ENCODE measurements at places on chromosomes 12 and 14. TPM values are rescaled to one million over a fixed set of nuclear protein-coding genes. Genes with fewer than 3 reads are reported as not detected.

Gene KRT3
- total RNA-seq: not detected

Gene ACOT4
- total RNA-seq: 4.5 TPM

Gene ARHGEF40
- 0.11 TPM for total RNA-seq

Gene PIWIL1
- not detected for total RNA-seq

Gene PTPN6
- total RNA-seq: 436 TPM

Gene ASB2
- total RNA-seq: 75.9 TPM

Gene IL23A
- 45.9 TPM for total RNA-seq

Gene SDR9C7
- not detected for total RNA-seq

Gene TMEM179
- not detected for total RNA-seq

Gene CLEC2D
- 271 TPM for total RNA-seq

Gene CMA1
- total RNA-seq: not detected

Gene ACACB
- total RNA-seq: 9.6 TPM

Gene TMEM253
- 0.13 TPM for total RNA-seq

Gene NELL2
- 50.0 TPM for total RNA-seq

Gene SLC6A12
- total RNA-seq: 0.44 TPM

Gene ERBB3
- total RNA-seq: 1.1 TPM

Gene C12orf50
- not detected for total RNA-seq

Gene ERP27
- total RNA-seq: 1.1 TPM

Gene TC2N
- total RNA-seq: 14.6 TPM

Gene CLEC1B
- total RNA-seq: not detected

Gene DHRS4L2
- total RNA-seq: 21.6 TPM

Gene EPYC
- not detected for total RNA-seq

Gene PLEK2
- total RNA-seq: 1.1 TPM

Gene TSPAN8
- not detected for total RNA-seq

Gene HOTAIR
- total RNA-seq: not detected

Gene CDKN1B
- 33.8 TPM for total RNA-seq

Gene TAS2R46
- total RNA-seq: 0.38 TPM

Gene FITM1
- total RNA-seq: 0.46 TPM

Gene FOXG1
- total RNA-seq: not detected

Gene DDN
- total RNA-seq: 1.2 TPM

Gene GARIN6
- total RNA-seq: not detected

Gene ZDHHC22
- total RNA-seq: not detected

Gene LIN7A
- total RNA-seq: not detected

Gene SDS
- not detected for total RNA-seq

Gene CCDC198
- total RNA-seq: not detected

Gene ZFHX2
- 0.97 TPM for total RNA-seq

Gene FERMT2
- total RNA-seq: 3.6 TPM

Gene JPH4
- 0.52 TPM for total RNA-seq

Gene RNASE3
- total RNA-seq: not detected

Gene CLEC14A
- not detected for total RNA-seq

Gene CAPZA3
- total RNA-seq: not detected

Gene RFX4
- not detected for total RNA-seq

Gene CIROP
- total RNA-seq: not detected

Gene PLEKHD1
- total RNA-seq: 0.04 TPM

Gene SELPLG
- 26.8 TPM for total RNA-seq

Gene COCH
- total RNA-seq: 3.1 TPM

Gene GPR162
- 0.44 TPM for total RNA-seq

Gene TSPAN19
- not detected for total RNA-seq

Gene SLC10A1
- not detected for total RNA-seq

Gene CELA1
- not detected for total RNA-seq

Gene LALBA
- not detected for total RNA-seq

Gene CSRP2
- 0.25 TPM for total RNA-seq

Gene KRT83
- total RNA-seq: not detected

Gene MYO1H
- not detected for total RNA-seq

Gene NTN4
- total RNA-seq: not detected

Gene WDHD1
- 62.4 TPM for total RNA-seq

Gene GLIPR1L2
- not detected for total RNA-seq
